Fibroblast of skin of right biceps (primary cell): ENCODE measurements at places on chromosomes 13 and 19.

- peak; percentile 56 for DNase-seq
Measured at GRCh38 chr13:71867131-71867814, at the start of gene DACH1. Gene DACH1, minus strand, starts transcription at chr13:71867204.

DNA sequence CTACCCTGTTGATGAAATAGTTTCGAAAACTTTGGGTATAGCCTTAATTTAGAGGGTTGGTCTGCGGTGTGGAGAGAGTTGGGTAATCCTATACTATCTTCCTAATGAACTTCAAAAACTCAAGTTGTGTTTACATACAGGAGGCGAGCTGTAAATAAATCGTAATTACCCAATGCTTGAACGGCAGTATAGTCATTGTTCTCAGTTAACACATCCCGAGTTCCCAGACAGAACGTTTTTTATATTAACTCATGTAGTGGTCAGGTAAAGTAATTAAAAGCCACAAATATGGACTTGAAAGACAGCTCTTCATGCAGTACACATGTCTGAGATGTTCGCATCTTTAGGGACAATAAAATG, 1.5 kb downstream of the PDS5B start:
- DNase-seq, result peak; percentile 13

GRCh38 chr13:35761440-35762252, 285.2 kb upstream of the MAB21L1 start:
- no peak for DNase-seq

GRCh38 chr13:50713523-50714248, 129.8 kb downstream of the DLEU7 start:
- peak; percentile 92 for DNase-seq

DNA sequence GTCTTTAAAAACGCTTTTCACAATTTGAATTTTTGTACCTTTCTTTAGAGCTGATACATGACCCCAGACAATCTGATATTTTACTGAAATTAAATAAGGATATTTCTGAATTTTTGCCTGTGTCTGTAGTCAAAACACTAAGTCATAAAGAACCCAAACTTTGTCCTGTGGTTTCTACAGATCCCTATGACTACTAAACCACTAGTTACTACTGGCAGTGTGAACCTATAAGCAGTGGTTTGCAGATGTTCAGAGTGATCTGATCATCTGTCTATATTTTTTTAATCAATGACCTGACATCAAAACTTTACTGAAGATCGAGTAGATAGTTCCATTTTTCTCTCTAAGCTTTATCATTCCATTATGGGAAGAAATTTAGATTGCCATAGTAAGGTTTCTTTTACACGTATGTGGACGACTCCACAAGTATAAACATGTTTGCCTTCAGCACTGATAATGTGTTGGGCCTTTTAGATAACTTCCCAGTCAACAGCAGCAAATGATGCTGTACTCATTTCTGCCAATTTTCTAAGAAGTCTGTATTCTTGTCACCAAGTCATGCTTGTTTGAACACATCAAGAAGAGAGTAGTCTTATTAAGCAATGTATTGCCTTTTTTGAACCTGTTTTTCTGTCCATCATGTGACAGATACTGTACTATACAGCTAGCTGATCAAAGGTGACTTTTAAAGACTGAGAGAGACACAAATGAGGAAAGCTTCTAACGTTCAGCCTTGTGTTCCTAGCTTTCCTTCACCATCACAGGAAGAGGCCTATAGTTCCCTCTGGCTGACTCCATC, 21.8 kb downstream of the POLR1D start:
- no peak for DNase-seq
